ENCODE measurements at places on chromosomes 1 and 21. TPM values are rescaled to one million over a fixed set of nuclear protein-coding genes. Genes with fewer than 3 reads are reported as not detected.

The MEGF6 gene
- 0.58 TPM for total RNA-seq

The SPRR2B gene
- total RNA-seq: not detected

The SRGAP2C gene
- total RNA-seq: 10.4 TPM

The CLCA1 gene
- total RNA-seq: not detected

The SERPINC1 gene
- total RNA-seq: not detected

The HTR1D gene
- total RNA-seq: not detected

The LCE3D gene
- total RNA-seq: not detected

The AUNIP gene
- 12.4 TPM for total RNA-seq

The LHX8 gene
- total RNA-seq: 16.1 TPM
